Stimulated activated CD4-positive, alpha-beta T cell treated with anti-CD3 and anti-CD28 coated beads, Interleukin-12 subunit alpha, Interleukin-12 subunit beta, amount 100 ng/mL, for 4 hours (primary cell): ENCODE measurements at places on chromosomes 11 and 22.
A peak's percentile ranks its signal among the peaks of the same experiment; 100 is the strongest.

DNA sequence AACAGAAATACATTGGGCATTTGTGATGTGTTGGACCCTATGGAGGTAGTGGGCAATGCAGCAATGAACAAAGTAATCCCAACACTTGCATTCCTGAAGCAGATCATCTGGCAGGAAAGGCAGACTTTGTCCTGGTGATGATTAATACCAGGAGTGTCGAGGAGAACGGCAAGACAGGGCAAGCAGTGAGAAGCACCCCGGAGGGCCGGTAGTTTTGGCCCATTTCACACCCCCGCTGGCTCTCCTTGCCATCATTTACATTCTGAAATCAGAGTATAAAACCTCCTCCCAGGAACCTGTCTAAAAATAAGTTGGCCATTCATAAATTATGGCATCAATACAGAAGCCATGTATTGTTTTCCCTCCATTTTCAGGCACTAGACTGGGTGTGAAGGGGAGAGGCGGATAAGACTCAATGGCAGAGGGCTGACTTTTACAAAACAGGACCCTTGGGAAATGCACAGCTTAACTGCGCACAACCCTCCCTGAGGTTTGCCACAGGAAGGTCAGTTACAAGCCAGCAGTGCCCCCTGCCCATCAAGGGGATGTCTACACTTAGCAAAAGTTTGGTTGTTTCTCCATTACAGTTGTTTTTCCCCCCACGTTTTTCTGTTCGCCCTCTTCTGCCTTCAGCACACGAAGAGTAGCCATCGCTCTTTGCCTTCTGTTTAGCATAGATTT, 55.6 kb downstream of the OPCML start:
- DNase-seq, result no peak

DNA sequence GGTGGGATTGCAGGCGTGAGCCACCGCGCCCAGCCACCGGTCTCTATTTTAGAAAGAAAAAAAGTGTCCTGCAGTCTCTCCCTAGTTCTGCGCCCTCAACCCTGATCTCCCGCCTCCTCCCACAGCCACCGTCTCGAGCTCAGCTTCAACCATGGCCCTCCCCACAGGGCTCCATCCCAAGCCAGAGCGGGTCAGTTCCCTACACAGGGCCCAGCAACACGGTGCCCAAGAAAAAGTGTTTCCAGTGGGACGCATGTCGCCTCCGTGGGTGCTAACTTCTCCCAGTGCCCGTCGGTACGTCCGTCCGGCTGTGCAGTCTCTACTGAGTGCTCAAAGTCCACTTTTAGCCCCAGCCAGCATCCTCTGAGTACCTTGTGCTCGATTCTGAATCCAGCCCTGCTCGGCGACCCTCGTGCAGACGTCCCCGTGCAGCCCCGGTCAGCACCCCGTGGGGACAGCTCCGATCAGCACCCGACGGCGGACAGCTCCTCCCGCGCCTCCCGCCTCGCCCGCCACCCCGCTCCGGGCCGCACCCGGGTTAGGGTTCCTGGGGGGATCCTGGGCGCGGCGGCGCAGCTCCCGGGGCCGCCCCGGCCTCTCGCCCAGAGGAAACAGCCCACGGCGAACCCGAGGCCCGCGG, 657 bp upstream of the MAPK8IP2 start:
- DNase-seq, result peak; percentile 60

GRCh38 chr11:126861796-126862459, 138.6 kb downstream of the KIRREL3 start:
- DNase-seq, result no peak

GRCh38 chr11:70608568-70609470, 210.5 kb downstream of the CTTN start:
- DNase-seq, result no peak

DNA sequence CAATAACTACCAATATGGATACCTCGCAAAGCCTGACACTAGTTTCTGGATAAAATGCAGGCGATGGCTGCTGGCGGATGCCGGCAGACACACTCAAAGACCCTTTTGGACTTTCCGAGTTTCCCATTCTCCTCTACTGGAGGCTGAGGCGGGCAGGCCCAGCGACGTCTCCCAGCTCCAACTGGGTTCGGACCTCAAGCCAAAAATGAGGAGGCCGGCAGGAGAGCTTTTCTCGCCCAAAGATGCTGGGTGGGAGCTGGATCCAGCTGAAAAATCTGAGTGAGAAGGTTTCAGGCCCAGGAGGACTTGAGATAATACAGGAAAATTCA, 428 bp upstream of the FEZ1 start:
- no peak for DNase-seq

DNA sequence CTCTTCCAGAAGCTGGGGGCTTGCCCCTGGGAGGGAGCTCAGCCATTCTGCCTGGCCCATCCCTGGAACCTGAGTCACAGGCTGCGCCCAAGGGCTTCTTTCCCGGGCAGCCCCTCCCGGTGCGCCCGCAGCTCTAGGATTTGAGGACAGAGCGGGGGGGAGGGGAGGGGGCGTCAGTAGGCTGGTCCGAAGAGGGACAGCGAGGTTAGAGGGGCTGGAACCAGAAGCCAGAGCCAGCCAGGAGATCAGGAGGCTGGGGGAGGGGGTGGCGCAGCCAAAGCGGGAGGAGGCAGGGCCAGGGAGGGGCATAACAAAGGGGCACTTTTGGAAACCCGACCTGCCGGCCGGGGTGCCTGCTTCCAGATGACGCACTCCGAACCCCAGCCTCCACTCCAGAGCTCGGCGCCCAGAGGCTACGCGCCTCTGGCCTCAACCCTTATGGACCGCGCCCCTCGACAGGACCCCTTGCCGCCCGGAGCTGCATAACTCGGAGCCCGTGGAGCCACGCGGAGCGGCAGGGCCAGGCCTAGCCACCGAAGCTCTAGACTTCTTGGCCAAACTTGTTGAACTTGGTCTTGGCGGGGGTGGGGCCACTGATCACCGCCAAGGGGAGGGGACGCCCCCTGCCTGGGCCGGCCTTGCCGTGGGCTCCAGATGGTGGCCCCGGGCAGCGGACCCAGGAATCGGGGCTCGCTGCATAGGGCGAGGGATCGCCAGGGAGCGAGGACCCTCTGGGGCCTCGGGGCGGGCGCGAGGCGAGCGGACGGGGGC, 744 bp downstream of the PACSIN3 start:
- no peak for DNase-seq

DNA sequence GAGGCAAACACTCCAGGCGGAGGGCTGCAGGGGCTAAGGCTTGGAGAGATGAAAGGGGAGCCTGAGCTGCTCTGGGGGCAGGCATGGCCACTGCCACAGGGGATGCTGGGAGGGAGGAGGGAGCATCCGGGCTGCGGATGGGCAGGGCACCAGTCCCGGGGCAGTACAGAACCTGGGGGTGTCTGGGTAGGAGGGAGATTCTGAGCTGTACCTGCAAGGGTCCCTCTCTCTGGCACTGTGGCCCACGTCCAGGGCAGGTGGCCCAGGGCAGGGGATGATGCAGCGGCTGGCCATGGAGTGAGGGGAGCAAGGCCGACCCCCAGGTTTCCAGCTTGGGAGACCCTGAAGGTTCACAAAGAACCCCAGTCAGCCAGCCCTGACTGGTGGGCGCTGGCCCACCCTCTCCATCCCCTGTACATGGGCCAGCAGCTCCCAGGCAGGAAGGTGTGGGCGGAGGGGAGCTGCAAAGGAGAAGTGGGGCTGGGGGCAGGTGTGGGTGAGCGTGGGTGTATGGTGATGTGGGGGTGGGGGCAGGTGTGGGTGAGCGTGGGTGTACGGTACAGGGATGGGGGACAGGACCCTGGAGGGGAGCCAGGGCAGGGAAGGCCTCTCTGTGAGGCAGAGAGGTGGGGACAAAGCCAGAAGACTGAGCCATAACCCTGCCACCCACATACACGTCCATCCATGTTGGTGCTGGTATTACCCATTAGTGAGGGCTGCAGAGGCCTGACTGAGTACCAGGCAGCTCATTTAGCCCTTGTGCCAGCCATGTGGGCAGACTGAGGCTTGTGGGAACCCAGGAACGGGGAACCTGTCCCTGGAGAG, 2.2 kb upstream of the TNFRSF13C start:
- no peak for DNase-seq

DNA sequence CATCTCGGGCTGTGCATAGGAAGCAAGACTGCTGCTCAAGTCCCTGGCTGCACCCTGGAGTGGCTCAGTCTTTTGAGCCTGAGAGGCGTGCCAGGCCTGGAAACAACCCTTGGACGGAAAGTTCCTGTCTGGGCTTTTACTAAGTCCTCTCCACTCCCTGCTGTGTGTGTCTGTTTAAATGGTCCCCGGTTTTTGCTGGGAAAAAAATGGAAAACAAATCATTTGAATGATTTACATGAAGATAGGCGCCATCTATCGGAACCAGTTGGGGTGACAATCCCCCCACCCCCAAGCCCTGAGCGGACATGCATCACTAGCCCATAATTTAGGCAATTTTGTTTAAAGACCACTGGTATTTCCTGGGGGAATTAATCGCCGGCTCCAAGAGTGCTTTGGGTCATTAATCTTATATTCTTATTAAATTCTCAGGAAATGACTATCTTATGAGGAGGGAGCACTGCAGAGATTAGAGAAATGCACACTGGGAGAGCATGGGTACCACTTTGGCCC, 2.7 kb upstream of the GAB2 start:
- peak; percentile 35 for DNase-seq

DNA sequence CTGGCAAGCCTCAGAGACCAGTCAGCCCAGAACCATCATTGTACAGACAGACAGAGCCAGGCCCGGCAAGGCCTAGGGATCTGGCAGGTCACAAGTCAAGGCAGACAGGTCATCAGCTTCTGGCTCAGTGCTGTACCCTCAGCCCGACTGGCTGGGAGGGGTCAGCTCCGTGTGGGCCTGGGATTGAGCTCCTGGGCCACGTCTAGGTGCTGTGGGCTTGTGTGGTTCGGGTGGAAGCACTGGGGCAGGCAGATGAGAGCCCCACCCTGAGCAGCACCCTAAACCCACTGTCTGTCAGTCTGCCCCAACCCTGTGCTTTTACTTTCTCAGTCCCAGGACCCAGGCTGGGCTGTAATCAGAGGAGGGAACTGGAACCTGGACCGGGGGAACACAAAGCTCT, 26.9 kb upstream of the P2RY2 start:
- DNase-seq, result no peak

DNA sequence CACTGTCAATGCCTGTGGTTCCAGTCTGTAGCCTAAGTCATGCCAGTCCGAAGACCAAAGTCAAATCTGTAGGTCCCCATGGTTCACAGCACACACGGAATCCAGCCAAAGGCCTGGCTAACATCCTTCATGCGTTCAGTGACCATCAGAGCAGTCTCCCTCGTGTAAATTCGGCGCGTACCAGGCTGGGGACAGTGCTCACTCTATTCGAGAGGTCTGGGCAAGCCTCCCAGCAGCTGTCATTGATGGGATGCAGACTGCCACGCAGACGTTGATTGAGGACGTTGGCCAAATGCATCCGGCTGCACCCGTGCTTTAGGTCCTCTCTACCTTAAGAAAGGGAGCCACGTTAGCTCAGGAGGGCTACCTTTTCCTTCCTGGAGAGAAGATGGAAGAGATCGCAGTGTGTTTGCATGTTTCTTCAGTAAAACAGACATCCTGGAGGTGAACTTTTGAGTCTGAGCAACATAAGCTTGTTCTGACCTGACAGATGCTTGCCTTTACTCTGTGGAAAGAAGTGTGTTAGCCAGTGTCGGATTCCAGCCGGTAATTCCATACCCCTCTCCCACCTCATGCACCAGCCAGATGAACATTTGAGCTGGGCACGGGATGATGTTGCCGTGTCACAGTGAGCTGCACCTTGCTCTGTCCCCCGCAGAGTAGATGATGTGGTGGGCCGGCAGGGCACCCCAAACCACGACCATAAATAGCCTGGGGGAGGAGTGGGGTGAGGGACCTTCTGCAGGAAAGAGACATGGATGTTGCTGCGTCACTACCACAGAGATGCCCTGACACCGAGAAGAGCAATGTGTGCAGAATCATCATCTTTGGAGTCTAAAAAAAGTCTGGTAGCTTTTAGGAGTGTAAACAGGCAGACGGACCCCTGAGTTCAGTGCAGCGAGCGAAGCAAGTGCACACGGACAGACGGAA, 12.2 kb downstream of the CTTN start:
- DNase-seq, result no peak

GRCh38 chr22:41478891-41479521, 10.1 kb downstream of the ACO2 start:
- no peak for DNase-seq

DNA sequence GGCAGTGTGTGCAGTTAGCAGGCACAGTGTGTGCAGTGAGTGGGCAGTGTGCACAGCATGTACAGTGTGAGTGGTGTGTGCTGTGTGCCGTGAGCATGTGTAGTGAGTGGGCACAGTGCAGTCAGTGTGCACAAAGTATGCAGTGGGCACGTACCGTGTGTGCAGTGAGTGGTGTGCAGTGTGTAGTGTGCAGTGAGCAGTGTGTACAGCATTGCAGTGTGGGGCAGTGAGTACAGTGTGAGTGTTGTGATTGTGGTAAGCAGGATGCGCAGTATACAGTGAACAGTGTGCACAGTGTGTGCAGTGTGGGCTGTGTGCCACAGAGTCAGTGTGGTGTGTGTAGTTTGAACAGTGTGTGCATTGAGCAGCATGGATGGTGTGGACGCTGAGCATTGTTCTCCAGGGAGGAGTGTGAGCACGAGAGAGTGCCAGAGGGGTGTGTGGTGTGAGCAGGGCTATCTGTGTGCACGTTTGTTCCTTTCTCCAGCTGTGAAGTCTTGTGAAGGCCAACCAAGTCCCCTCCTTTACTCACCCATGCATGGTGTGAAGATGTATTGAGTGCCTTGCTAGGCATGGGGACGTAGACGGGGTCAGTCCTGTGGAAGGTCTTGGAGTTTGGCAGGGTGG, 3.0 kb downstream of the SHANK3 start:
- DNase-seq, result no peak

- DNase-seq, result no peak
These were observed 74.6 kb downstream of the ADM start for GRCh38 chr11:10379426-10379825.

- DNase-seq, result no peak
These were observed 185.3 kb downstream of the DYNC2H1 start for GRCh38 chr11:103294516-103294915.

- DNase-seq, result no peak
These were observed 63.8 kb upstream of the WNT7B start for GRCh38 chr22:46040471-46041465.

DNA sequence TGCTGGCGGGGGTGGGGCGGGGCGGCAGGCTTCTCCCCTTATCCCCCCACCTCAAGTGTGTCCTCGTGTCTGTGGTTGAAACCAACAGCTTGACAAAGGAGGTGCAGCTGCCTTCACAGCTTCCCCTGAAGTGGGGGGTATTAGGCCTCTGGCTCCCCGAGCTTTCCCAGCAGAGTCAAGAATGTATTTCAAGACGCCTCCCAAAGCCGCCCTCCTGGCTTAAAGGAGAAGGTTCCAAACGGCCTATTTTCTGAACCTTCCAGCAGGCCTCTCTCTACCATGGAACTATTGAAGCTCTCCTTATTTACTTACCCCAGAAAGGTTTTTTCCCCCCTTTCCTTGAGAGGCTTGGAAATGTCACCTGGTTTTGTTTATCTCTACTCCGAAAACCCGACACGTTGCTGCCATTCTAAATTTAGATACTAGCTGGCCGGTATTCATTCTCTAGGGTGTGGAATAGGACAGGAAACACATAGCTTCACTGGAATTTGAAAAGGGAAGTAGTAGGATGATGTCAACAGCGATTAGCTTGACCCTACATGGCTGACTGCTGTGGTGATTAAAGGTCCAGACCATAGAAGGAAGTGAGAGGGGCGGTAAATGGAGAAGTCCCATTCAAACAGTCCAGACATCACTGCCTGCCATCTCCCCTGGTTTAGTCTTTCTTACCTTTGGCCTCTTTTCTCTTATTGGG, 671 bp upstream of the PICALM start:
- DNase-seq, result no peak

- no peak for DNase-seq
These were observed 44.5 kb downstream of the NECTIN1 start for GRCh38 chr11:119684361-119685110.
